ENCODE measurements at places on chromosomes 3 and 15.

- DNase-seq = no peak
Measured at GRCh38 chr3:160738048-160738447, 18.0 kb upstream of the PPM1L start.

GRCh38 chr3:125214738-125215137 is 2.2 kb upstream of the SLC12A8 start:
- no peak for DNase-seq

DNA sequence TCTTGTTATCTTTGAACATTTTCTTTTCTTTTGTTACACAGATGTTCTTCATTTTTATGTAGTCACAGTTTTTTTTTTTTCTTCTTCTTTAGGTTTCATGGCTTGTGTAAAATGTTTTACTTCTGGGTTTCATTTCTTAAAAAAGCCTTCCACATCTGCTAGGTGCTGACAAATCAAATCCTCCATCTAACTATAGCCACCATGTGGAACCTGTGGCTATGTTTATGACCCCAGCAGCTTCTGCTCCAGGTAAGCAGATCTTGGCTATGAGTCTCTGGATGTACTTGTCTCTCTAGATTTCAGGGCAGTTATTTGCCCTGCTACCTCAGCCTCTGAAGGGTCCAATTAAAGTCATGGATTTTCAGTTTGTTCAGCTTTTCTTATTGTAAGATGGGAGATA is 44.5 kb downstream of the OXSM start:
- DNase-seq = no peak

GRCh38 chr3:192156382-192156781 is 571.0 kb downstream of the FGF12 start:
- no peak for DNase-seq

DNA sequence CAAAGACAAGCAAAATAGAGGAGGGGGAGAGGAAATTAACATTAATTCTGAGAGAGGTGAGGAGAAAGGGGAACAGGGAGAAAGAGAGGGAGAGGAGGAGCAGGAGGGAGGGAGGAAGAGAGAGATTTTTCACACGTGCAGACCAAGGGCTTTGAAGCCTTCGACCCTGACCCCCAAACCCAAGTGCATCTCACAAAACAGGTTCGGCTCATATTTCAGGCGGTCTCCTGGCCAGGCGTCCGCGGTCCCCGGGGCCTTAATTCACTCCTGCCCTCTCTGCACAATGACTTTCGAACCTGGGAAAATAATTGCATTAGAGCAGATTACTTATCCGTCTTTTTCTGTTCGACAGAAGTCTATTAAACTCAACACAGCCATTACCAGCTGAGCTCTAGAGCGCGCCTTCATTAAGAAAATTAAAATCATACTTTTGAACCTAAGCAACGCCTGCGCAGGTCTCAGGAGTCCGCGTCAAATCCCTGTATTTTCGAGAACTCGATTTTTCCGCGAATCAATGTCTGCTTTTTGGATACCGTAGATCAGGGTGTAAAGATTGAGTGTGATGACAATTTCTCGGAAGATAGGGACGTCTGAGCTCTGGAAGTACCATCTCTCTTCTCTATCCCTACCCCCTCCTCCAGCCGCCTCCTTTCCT is 220.7 kb downstream of the MEIS2 start:
- DNase-seq = no peak

GRCh38 chr3:186060222-186060621 is 48.7 kb downstream of the ETV5 start:
- peak; percentile 57 for DNase-seq

DNA sequence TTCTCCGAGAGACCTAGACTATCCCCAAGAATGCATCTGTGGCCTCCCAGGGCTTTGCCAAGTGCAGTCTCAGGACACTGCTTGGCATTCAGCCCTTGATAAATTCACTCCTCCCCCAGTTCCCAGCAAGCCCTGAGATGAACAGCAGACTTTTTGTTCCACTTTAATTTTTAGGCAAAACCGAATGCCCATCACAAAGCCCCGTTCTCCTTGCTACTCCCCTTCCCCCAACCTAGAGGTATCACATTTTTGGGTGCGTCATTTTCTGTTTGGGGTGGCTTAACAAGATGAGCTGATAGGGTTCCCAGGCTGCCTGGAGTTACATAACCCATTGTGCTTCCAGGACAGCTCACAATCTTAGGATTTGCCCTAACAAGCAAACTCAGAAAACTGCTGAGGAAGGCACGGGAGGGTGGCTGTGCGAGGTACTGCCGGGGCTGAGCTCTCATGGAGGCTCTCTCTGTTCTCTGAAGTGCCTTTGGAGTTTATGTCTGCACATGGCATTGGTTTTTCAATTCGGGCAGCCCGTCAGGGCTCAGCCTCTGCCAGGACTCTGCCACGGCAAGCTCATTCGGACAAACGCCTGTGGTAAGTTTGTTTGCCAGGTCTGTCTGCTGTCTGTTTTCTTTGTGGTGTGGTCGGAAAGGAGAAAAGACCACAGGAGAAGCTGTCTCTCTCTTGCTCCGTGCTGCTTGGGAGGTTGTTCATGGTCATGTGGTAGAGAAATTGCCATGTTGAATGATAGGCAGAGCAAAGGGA is at the start of gene TRAK1:
TSS of gene TRAK1 (plus strand) at position 385 of the 759 bp plus-strand sequence. CDS start at position 498, 113 bp downstream.
- no peak for DNase-seq

- DNase-seq = peak; percentile 73
Measured at GRCh38 chr15:68818066-68818768, 2.5 kb downstream of the ANP32A start.

- no peak for DNase-seq
Measured at GRCh38 chr15:41474436-41474835, 19.2 kb upstream of the ITPKA start.

DNA sequence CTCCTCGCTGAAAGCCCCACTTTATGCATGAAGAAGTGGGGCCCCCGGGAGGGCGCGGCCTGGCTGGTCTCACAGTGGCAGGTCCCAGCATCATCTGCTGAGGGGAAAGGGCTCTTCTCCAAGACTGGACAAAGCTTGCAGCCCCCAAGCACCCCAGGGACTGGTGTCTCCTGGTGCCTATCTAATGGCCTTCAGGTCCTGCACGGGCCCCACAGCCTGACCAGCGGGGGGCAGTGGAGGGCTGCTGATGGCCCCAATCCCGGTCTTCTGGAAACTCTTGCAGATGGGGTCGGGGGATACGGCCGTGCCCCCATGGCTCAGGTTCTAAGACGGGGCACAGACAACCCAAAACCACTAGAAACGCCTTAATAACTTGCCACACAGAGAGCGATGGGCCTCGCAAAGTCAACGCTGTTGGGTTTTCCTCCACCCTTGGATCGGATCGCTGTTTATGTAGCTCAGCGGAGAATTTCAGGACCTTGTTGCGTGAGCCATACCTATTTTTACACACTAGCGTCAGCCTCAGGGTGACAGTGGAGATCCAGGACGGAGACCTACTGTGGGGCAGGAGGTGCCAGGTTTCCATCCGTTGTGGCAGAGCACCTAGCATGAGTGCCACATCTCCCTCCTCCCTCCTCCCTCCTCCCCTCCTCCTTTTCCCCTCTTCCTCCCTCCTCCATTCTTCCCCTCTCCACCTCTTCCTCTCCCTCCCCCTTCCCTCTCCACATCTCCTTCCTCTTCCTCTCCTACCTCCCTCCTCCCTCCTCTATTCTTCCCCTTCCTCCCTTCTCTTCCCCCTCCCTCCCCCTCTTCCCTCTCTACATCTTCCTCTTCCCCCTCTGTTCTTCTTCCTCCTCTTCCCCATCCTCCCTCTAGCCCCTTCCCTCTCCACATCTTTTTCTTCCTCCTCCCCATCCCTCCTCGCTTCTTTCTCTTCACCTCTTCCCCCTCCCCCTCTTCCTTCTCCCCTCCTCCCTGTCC is 79.3 kb upstream of the ALDH1L1 start:
- peak; percentile 49 for DNase-seq

DNA sequence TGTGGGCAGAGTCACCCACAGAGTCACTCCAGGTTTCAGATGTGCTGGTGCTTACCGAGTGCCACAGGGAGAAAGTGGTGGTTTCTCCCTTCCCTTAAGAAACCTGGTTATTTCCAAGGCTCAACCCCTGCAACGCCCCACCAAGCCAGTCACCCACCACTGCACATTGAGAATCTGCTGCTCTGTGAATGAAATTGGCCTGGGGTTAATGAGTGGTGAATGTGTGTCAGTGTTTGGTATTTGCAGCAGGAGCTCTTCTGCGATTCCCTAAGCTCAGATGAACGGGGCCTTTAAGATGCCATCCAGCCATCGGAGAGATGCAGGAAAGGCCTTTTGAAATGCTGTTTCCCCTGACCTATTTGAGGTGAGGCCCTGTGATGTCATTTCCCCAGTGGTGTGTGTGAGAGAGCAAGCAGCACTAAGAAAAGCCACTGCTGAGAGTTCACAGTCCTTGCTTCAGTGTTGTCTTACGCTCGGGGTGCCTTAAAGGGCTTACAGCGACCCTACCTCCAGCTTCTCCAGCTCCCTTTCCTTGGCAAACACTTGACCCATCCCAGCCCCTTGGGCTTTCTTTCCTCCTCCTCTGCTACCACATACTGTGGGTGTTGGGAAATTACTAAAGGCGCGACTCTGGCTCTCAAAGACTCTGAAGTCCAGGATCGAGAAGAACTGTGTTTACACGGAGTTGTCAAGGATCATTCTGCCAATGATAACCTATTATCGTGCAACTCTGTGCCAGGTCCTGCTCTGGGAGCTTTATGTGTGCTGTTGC is 68.9 kb downstream of the SMAD3 start:
- peak; percentile 66 for DNase-seq

DNA sequence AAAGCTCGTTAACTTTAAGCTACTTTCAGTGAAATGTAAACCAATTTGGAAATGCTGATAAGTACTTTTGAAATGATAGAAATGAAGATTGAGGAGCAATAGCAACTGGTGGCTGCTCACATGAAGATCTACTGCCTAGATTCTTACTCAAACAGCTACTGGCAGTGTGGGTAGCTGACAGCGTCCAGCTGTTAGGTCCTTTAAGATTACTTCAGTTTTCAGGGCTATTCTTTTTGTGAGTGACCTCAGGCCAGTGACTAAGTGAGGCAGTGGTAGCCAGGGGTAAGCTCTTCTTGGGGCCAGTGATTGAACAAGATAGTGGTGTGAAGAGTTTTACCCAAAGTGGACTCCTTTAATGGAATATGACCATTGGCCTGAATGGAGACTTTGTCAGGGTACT is 41.3 kb downstream of the NECTIN3 start:
- no peak for DNase-seq

GRCh38 chr3:188867691-188868265 is 304.0 kb upstream of the TPRG1 start:
- no peak for DNase-seq

GRCh38 chr3:54780336-54780735 is 147.5 kb downstream of the LRTM1 start:
- no peak for DNase-seq

GRCh38 chr3:53938645-53939044 is 47.0 kb upstream of the SELENOK start:
- DNase-seq = peak; percentile 42

DNA sequence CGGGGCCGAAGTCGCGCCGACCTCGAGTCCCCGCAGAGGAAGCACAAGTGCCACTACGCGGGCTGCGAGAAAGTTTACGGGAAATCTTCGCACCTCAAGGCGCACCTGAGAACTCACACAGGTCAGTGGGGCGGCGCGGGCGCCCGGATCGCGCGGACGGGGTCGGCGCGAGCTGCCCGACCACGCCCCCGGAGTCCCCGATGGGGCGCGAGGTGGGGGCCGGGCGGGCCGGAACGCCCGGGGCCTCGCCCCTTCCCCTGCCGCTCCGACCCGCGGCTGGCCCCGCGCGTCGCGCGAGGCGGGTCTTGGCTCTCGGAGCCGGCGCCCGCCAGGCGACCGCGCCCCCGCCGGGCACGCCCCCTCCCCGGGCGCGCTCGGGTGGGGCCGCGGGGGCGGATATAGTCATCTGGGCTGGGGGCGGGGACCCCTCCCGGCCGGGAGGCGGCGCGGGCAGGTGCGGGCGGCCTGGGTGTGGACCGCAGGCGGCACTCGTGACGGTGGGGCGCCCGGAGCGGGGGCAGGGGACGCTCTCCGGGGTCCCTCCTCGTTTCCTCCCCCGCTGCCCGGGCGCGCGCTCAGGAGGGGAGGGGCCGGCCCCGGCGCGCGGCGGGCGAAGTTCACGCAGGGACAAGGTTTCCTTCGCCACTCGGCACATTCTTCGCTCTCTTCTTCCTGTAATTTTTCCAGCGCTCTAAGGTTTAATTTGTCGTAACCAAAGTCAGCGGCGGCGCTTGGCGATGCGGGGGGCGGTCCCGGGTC is 1.2 kb downstream of the KLF13 start:
- DNase-seq = peak; percentile 70

DNA sequence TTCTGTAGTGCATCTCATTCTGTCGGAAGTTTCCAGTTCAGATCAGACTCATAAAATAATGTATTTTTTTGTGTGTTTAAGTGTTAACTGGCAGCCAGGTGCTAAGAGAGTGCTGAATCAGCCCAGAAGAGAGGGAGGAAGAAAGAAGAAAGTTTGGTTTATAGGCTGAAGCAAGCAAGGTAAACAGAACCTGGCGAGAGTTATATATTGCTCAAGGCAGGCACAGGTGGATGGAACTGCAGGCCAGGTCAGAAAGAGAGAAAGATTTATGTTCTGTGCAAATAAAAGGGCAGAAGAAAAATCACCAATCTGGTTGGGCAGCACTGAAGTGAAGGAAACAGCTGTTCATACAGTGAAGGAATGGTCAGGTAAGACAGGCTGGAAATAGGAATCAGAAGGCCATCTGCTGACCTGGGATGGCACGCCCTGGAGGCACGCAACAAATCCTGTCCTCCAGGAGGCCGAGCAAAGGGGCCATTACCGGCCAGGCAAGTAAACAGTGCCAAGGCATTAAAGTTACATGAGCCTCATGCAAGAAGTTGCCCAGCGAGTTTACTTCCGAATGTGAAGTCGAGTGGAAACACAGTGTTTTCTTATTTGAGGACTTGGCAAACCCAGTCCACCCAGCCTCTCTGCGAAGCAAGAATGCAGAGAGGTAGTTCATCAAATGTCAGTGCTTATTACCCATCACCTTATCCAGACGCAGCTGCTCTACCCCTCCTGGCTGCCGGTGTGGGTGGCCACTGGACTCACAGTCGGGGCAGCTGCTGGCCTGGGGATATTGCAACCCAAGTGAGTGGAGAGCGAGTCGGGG is 309.8 kb downstream of the VPS13C start:
- no peak for DNase-seq

- DNase-seq = no peak
Measured at GRCh38 chr3:79516795-79517194, 251.0 kb downstream of the ROBO1 start.

GRCh38 chr15:59917504-59918157 is 86.5 kb upstream of the FOXB1 start:
- DNase-seq = peak; percentile 85

- no peak for DNase-seq
Measured at GRCh38 chr3:25445731-25446130, 17.7 kb downstream of the RARB start.
